ENCODE measurements at places on chromosomes 6 and 20. TPM values are rescaled to one million over a fixed set of nuclear protein-coding genes. Genes with fewer than 3 reads are reported as not detected.

The ZBP1 gene
- 0.62 TPM for total RNA-seq

- H3K36me3 ChIP-seq = no peaks in the 10 kb centered on the region
- H3K27me3 ChIP-seq = peaks cover 33% of the 10 kb centered on the region
- H3K4me3 ChIP-seq = no peak overlapping the region
- no peak overlapping the region for H3K27ac ChIP-seq
Measured at GRCh38 chr6:125307150-125307838, 5.5 kb upstream of the HDDC2 start.

DNA sequence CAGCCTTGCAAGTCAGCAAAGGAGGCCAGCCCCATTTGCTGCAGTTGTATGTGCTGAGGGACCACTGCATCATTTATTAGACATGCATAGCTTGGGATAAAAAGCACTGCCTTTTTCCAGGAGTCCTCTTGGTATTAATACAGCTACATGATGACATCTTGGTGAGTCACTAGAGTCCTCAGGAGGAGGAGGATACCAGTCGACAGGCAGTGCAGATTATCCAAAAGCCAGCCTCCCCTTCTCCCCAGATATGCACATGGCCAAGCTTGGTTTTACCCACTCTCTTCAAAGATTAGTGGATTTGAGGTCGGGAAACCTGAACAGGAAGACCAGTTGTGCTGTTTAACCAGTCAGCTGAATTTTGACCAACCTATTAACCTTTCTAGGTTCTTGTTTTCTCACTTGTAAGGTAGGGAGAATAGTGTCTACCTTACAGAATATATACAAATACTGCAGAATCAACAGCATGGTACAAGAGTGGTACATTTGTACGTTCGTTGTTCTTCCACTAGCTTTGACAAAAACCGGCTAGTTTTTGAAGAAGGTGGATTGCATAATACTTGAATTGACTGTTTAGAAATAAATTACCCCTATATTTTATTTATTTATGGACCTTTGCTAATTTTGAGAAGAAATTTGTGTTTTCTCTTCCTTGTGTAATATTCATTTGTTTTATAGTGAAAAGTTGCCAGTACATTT, 31.9 kb downstream of the VAPB start:
- no peaks in the 10 kb centered on the region for H3K27me3 ChIP-seq
- DNase-seq = no peak
- H3K36me3 ChIP-seq = peaks cover 52% of the 10 kb centered on the region
- H3K4me3 ChIP-seq = no peak overlapping the region
- no peak overlapping the region for H3K27ac ChIP-seq

GRCh38 chr6:157708933-157709332, 114.1 kb upstream of the SNX9 start:
- no peak overlapping the region for H3K27ac ChIP-seq
- peaks cover 13% of the 10 kb centered on the region for H3K27me3 ChIP-seq
- H3K4me3 ChIP-seq = no peak overlapping the region
- DNase-seq = no peak

The ELOVL4 gene
- 0.88 TPM for total RNA-seq
